HFF-Myc (cell line): ENCODE measurements at places on chromosomes 1 and 21.

GRCh38 chr1:186113461-186113860 lies 261.6 kb downstream of the TPR start:
- no peak for DNase-seq

DNA sequence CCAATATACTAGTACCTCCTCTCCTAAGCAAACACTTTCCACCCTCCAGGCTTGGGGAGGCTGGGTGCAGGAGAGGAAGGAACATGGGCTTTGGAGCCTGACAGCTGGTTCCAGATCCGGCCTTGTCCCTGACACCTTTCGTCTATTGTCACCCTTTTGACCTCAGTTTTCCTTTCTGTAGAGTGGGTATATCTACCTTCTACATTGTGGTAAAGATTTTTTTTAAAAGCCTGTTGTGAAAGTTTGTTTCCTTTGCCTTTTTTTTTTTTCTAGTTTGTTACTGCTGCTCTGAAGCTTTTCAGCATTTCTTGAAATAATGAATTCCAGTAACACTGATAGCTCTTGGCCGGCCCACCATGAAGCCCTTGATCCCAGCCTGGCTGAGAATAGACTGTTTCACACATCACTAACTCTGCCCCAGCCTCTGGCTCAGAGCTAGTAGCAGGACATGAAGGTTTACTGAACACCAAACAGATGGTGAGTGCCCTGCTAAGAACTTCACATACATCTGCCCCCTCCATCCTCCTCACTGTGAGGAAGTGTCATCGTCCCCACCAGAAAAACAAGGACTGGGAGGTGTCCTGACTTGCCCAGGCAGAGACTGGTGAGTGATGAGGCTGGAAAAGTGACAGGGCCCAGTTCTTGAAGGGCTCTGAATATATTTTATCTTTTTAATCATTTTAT lies 33.0 kb upstream of the ID3 start:
- DNase-seq: peak; percentile 29

- no peak for DNase-seq
Measured at GRCh38 chr1:16906873-16907272, 11.1 kb downstream of the RNU1-2 start.

DNA sequence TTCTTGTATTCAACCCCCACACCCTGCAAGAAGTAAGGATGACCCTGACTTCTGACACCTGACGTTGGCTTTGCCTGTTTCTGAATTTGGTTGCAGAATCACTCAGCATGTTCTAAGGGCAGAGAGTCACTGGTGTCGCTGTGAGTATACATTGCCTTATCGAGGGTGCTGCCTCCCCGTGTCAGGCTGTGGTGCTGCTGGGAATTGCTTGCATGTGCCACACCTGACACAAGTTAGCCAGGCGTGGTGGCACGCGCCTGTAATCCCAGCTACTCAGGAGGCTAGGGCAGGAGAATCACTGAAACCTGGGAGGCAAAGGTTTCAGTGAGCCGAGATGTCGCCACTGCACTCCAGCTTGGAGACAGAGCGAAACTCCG lies 45.9 kb downstream of the WDR4 start:
- DNase-seq: peak; percentile 16

DNA sequence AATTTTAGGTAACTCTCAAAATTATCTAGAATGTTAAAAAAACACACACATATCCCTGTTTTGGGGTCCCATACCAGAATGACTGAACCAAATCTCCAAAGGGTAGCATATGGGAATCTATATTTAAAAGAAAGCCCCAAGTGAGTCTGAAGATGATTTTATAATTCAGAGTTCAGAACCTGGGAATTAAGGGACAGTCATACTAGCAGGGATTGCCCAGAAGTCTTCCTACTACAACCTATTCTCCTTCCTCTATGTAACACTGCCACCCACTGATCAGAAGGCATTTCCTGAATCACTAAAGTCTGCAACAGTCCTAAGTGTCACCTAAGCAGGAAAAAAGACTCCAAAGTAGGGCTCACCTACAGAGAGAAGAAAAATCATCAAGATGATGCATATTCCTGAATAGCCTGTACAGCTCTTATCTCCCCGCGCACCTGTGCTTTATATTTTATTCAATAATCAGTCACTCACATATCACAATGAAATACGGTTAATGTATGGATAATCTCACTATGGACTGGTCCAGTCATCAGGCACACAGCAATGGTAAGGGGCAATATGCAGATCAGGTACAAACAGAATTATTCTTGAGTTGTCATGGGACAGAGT lies 4.9 kb downstream of the RGS1 start:
- DNase-seq: peak; percentile 56

DNA sequence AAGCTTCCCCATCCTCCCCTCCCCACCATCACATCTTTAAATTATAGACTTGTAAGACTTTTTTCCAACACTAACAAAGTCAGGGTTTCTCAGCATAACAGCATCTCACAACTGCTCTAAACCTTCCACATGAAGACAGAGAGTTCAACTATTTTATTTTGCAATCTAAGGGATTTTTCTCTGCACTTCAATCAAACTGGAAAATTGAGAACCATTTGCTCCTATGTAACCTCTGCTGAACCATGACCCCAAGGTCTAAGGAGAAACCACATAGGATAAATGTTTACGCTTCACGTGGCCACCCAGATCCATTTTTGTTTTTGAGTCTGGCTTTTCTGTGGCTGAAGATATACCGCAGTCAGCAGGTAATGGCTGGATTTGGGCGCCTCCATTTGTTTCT lies 13.2 kb downstream of the ERRFI1 start:
- DNase-seq: no peak

DNA sequence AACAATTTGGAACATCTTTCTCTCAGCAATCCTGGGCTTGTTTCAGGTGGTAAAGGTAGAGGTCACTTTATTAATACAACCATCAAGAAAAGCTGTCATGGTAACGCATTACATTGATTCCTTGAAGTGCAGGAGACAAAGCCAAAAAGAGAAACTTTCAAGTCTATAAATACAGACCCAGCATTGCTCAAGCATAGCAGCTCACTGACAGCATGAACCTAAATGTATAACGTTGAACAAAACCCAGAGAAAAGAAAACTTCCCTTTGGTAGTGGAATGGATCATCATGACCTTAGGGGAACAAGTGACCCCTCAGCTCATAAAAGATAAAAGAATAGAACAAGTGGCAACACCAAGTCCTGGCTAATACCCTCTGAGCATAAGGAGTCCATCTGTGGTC lies 332.2 kb downstream of the NTNG1 start:
- DNase-seq: no peak

- DNase-seq: no peak
Measured at GRCh38 chr1:6491081-6491449, 402 bp downstream of the PLEKHG5 start.

- no peak for DNase-seq
Measured at GRCh38 chr1:208149776-208150514, 94.2 kb downstream of the PLXNA2 start.

DNA sequence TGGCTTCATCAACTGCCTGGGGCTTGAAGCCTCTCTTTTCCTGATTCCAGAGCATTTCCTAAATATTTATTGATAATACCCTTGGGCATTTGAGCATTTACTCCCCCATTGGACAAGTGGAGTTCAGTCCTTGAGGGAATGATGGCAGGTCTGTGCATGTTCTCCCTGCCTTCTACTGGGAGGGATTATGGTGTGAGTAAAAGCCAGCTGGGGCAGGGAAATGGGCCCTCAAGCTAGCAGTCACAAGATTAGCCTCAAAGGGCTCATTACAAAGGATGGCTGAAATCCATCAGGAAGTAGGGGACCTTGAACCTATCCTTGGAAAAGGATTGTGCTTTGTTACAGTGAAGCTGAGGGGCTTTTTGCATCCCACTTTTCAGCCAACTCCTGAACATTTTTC lies 24.2 kb upstream of the OSBPL9 start:
- DNase-seq: no peak

DNA sequence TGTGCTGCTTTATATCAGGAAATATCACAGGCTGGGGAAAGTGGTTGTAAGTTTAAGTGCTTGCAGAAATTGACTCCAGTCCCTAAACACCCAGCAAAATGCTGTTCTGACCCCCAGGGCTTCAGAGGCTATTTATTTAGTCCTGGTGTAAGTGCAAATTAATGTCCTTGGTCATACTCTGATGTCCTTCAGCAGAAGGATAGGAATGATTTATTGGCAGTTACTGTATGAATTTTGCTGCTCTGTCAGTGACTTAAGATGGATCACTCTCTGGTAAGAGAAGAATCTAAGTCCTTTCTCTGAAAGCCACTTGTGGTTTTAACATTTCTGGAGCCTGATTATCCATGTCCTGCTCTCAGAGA lies 21.9 kb downstream of the FAM20B start:
- no peak for DNase-seq

DNA sequence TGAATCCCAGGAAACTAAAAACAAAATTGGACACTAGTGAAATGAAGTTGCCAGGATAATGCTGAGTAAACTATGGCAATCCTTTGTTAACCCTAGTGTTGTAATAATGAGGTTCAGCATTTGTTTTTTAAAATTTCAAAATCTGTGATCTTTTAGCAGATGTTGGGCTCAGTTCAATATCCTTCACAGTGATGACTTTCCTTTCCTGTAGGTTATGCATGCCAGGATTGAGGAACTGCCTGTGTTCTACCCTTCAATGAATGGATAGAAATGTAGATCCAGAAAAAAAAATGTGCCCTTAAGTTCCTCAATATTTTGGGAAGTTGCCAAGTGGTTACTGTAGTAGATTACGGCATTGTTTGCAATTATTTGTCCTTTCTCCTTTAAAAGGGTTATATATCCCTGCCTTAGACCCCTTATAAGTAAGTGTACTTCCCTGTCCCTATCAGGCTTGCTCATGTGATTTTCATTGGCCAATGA lies 35.5 kb upstream of the IRF2BP2 start:
- DNase-seq: no peak

GRCh38 chr1:63774617-63775417 lies 1.0 kb downstream of the ROR1 start:
- no peak for DNase-seq

GRCh38 chr1:72942008-72942407 lies 659.7 kb upstream of the NEGR1 start:
- DNase-seq: no peak

- no peak for DNase-seq
Measured at GRCh38 chr1:215111916-215112315, 29.4 kb downstream of the KCNK2 start.

- DNase-seq: no peak
Measured at GRCh38 chr21:45456584-45457160, 51.7 kb downstream of the COL18A1 start.

- DNase-seq: no peak
Measured at GRCh38 chr1:217138799-217139466, 415.7 kb upstream of the ESRRG start.

- no peak for DNase-seq
Measured at GRCh38 chr1:207330011-207330710, 8.7 kb downstream of the CD55 start.
